Activated T-cell treated with anti-CD3 and anti-CD28 coated beads for 48 hours (primary cell): ENCODE measurements at places on chromosomes 7 and 10.

DNA sequence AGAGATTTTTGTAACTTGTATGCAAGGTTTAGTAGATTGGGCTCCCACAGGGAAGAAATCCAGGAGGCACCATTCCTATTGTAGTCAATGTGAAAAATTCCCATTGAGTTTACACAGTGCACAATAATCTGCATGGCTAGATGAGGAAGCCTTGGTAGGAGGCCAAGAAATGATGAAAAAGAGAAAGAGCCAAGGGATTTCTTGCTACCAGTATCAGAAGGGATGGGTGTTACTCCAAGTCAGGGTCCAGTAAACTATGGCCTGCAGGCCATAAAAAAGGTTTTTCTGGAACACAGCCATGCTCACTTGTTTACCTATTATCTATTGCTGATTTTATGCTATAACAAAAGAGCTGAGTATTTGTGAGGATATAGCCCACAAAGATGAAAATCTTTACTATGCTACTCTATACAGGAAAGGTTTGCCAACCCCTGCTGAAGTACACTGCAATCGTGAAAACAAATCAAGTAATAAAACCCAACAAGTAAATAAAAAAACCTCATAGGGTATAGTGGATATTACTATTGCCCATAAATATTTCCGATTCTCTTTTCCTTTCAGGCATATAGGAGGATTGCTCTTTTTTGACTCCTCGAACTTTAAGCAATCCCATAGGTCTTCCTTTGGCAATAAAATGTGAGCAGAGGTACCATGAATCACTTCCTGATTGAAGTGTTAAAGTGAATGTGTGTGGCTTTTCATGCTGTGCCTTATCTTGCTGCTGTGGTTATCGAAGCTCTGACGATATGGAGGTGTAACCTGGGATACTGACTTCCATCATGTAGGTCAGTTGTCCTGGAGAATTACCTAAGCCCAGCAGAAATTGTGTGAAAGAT is 256.3 kb upstream of the MAGI2 start:
- no peak for DNase-seq

- no peak for DNase-seq
Measured at GRCh38 chr10:36534471-36535002, 590.9 kb upstream of the ANKRD30A start.

DNA sequence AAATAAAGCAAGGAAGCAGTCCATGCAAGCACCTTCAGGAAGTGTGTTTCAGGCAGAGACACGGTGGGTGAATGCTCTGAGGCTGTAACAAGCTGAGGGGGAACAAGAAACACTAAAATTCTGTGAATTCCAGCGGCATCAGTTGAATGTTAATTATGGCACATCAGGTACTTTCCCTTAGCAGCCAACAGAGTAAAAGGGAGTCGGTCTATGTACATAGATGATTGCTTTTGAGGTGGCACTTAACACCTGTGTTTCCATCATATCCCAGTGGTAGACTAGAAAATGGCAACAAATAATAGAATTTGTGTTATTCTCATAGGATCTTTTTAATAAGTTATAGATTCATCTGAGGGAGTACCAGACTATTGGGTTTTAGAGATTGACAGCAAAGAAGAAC is 481.0 kb upstream of the KLF6 start:
- DNase-seq: no peak

GRCh38 chr7:47771336-47771989 is 176.8 kb downstream of the PKD1L1 start:
- DNase-seq: no peak

- no peak for DNase-seq
Measured at GRCh38 chr7:31741852-31742251, 54.8 kb downstream of the PPP1R17 start.

DNA sequence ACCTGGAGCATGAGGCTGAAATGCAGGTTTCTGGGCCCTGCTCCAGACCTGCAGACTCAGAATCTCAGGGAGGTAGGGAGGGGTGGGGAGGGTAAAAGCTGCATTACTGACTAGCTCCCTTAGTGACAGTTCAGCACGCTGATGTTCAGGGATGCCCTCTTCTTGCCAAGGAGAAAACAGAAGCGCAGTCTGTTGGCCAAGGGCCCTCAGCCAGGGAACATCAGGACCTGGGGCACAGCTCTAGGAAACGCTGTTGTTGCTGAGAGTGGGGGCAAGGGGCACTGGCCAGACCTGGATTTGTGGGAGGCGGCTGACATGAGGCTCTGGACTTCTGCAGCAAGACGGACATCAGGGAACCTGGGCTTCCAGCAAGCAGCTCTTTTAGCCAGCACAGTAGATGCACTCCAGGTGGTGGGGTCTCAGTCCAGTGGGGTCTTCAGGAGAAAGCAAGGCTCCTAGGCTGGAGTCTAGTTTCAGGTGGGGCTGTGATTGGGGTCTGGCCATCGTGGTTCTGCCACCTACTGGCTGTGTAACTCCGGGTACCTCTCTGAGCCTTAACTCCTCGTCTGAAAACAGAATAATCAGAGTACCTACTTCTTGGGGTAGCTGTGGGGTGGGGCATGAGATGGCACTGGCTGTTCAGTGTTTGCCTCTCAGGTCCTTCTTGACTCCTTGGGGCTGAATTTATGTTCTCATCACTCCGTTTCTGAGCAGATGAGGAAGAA is 72.9 kb upstream of the PRLHR start:
- no peak for DNase-seq

DNA sequence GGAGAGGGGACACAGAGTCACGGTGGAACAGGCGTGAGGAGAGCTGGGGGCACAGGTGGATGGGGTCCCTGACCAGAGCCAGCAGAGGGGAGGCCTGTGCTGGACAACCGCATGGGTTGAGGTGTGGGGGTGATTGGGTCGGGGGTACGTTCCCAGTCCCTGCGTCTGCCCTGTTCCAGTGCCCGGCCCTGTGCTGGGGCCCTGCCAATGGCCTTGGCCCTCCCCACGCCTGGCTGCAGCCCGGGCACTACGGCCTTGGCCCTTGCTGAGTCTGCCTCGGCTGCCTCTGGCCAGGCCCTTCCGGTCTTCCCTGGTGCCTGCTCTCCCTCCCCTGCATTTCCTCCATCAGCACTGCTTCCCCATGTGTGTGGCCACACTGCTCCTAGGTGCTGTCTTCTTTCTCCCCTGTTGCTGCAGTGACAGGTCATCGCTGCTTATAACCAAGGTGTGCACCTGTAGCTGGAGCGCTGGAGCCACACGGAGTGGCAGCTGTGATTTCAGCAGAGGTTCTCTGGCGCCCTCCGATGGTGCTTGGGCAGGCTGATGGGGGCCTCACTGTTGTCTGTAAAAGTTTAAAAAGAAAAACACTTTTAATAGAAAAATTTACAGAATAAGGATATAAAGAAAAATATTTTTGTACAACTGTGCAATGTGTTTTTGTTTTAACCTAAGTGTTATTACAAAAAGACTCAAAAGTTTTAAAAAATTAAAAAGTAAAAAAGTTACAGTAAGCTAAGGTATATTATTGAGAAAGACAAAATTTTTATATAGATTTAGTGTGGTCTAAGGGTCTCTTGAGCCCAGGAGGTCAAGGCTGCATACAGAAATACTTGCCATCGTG is 45.2 kb upstream of the BHLHA15 start:
- DNase-seq: peak; percentile 43

GRCh38 chr7:2814946-2815874 is 28.9 kb downstream of the GNA12 start:
- DNase-seq: no peak

- DNase-seq: no peak
Measured at GRCh38 chr7:139029353-139029752, 6.5 kb downstream of the ZC3HAV1L start.

- DNase-seq: no peak
Measured at GRCh38 chr10:110153396-110153795, 54.0 kb upstream of the MXI1 start.

- no peak for DNase-seq
Measured at GRCh38 chr10:14705548-14706230, 69.0 kb downstream of the FAM107B start.

DNA sequence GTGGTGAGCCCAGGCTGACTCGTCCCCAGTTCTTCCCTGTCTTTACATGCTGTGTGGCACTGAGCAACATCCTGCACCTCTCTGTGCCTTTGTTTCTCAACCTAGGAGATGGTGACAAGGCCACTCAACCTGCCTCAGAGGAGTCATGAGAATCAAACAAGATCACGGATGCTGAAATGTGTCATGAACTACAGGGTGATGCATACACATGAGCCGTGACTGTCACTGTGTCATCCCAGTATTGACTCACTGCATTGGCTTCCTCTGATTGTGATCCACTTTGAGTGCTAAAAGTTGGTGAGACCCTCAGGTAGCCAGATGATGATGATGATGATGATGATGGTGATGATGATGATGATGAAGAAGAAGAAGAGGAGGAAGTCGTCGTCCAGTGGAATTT is 11.5 kb downstream of the C10orf71 start:
- peak; percentile 3 for DNase-seq

- DNase-seq: no peak
Measured at GRCh38 chr10:9311702-9312499, 1257.4 kb downstream of the GATA3 start.

DNA sequence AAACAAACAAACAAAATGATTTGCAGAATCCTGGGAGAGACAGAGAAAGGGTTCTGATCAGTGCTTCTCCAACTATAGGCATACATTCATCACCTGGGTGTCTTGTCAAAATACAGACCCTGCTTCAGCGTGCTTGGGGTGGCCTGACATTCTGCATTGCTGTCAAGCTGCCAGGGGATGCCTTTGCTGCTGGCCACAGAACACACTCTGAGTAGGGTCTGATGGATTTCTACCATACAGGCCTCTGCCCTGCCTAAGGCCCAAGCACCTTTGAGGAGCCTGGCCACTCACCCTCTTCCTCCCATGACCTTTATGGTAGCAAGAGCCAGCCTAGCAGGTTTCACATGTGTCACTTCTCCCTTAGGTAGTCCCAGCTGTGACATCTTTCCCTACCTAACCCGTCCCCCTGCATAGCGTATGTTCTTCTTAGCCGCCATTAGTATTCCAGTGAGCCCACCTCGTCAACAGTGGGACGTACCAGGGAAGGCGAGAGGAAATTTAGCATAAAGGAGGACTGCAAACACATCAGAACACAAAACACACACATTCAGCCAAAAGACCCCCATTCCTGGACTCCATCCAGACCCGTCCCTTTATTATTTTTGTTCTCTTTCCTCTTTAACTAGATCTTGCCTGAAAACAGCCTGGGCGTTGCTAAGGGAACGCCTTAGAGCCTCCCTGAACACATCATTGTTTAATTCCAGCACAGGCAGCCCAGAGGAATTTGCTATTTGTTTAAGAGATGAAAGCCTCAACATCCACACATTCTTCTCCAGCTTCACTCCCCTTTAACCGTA is 43.9 kb upstream of the PODXL start:
- DNase-seq: no peak
